ENCODE measurements at places on chromosomes 6 and 20.
A peak's percentile ranks its signal among the peaks of the same experiment; 100 is the strongest.

- no peak for DNase-seq
Measured at GRCh38 chr20:1528811-1529210, 28.7 kb downstream of the SIRPD start.

DNA sequence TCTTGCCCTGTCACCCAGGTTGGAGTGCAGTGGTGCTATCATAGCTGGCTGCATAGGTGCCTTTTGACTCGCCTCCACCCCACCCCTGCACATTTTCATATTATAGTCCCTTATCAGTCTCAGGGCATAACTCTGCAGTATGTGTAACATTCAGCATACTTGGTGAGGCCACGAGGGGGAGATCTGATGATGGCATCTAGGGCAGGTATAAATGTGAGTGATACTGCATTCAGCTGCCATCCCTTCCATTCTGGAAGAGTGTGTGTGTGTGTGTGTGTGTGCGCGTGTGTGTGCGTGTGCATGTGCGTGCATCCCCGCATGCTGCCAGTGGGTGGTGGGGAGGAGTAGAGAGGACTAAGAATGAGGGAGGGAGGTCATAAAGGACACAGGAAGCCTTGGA, 81.4 kb downstream of the JARID2 start:
- no peak for DNase-seq

- no peak for DNase-seq
Measured at GRCh38 chr6:123529058-123529457, 107.7 kb downstream of the TRDN start.

GRCh38 chr6:33880766-33881165, 77.0 kb upstream of the MLN start:
- DNase-seq, result no peak

DNA sequence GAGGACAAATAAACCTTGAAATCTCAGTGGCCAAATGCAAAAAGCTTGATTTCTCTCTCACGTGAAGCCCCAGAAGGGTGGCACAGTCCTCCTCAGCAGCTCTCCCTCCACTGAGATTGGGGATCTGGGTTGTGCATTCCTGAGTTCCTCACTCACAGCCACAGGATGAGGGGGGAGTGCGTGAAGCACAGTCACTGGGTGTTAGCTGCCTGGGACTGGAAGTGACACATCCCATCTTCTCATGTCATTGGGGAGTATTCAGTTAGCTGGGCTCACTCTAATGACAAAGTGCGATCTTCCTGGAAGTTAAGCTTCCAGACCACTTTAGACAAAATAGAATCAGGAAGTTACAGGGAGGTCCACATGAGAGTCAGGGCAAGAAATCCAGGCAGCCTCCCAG, 192.2 kb upstream of the LRFN2 start:
- no peak for DNase-seq

- no peak for DNase-seq
Measured at GRCh38 chr6:150038202-150039062, 13.1 kb upstream of the RAET1L start.

DNA sequence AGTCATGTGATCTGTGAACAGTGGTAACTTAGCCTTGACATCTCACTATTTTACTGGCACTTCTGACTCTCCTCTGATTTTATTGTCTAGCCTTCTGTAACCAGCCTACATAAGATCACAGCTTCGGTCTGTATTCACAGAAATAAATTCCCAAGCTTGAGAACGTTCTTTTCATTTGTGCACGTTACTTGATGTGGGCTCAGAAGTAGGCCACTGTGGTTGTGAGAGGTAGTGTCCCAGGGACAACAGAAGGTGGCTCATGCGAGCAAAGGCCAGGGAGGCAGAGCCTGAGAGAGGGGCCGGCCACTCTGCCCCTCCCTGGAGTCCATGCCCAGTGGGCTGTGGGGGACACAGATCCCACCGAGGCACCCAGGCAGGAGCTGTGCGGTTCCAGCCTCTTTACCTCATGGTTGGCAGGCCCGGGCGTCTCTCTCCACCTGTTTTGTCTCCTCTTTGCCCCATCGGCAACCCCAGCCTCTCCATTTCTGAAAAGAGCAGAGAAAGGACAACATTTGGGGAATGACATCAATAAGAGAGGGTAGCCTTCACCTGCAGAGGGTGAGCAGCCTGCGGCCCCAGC, 207.5 kb upstream of the CST7 start:
- no peak for DNase-seq

- DNase-seq, result no peak
Measured at GRCh38 chr20:4102381-4102780, 87.0 kb upstream of the RNF24 start.

DNA sequence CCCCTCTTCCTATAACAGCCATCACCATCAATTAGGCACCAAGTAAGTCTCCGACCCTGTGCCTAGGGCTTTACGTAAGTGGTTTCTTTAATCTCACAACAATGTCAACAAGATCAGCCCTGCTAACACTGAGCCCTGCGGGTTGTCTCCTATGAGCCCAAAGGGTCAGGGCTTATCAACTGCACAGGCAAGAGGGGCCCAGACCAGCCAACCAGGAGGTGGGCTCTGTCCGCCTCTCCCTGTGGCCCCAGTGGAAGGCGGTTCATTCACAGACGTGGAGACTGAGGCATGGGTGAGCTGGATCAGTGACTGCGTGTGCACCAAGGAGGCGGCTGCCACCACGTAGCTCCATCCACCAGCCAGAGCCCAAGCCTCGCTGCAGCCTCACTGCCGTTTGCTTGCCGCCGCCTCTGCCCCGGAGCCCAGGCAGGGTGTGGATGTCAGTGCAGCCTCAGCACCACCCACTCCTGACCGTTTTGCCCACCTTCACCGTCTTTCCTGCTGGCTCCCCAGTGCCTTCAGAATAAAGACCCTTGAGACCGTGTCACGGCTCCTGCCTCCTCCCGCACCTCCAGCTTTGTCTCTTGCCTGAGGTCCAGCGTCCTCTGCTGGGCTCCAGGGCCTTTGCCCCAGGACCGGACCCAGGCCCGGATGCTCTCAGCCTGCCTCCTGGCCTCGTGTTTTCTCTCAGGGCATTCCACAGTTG, 78.7 kb downstream of the DLL1 start:
- DNase-seq, result no peak

- DNase-seq, result no peak
Measured at GRCh38 chr6:37637562-37638413, 59.9 kb downstream of the MDGA1 start.

DNA sequence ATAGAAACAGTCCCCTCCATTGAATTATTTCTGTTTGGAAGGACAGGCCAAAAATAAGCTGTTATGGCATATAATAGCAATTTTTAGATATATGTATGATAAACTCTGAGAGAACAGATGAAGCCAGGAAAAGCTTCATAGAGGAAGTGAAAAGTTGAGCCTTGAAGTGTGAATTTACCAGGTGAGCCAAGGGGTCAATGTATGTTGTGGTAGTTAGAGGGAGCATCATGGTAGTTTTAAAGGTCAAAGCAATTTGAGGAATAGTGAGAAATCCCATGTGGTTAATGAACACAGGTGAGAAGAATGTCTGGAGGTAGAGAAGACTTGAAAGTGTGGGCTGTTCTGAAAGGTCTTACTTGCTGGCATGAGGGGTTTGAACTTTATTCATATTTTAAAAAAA, 47.0 kb downstream of the COL19A1 start:
- DNase-seq, result no peak

DNA sequence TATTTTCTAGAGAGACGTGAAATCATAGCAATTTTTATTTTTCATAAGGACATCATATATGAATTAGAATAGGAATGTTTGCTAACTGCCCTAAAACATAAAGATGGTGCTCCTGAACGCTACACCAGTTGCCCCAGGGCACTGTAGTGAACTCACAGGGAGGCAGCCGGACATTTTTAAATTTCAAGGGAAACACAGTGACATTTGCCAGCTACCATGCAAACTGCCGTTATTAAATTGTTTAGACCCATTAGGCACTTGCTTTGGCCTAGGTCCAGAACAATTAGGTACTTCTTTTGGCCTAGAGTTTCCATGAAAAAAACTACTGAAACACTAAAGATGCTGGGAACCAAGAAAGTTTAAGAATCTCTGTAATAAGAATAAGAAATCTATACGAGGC, 24.9 kb upstream of the CFAP206 start:
- no peak for DNase-seq

DNA sequence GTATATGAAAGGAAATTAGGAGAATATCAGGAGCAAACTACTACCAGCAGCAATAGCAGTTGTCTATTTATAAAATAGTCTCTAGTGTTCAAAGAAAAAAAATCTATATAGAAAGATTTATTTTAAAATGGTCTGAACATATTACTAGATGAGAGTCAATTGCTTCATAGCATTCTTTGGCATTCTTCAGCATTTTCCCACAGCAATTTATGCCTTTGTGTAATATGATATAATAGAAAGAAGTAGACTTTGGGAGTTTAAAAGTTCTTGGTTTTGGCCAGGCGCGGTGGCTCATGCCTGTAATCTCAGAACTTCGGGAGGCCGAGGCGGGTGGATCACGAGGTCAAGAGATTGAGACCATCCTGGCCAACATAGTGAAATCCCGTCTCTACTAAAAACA, 157.0 kb upstream of the PLN start:
- no peak for DNase-seq

DNA sequence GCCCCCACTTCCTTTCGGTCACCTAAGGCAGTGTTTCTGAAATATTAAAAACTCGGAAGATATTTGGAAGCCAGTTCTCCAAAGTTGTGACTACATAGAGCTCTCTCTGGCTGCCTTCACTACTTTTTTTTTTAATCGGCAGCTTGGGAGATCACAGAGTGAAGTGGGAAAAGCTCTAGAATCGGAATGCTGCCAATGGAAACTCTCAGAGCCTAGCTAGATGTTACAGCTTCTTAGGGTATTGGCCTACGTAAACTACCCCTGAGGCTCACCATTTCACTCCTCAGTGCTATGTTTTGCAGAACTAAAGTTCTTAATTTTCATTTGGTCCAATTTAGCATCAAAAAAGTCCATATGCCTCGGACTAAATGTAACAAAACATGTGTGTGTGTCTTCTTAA, 14.5 kb downstream of the SERPINB1 start:
- no peak for DNase-seq

- DNase-seq, result no peak
Measured at GRCh38 chr20:34058831-34059230, 53.2 kb downstream of the EIF2S2 start.

DNA sequence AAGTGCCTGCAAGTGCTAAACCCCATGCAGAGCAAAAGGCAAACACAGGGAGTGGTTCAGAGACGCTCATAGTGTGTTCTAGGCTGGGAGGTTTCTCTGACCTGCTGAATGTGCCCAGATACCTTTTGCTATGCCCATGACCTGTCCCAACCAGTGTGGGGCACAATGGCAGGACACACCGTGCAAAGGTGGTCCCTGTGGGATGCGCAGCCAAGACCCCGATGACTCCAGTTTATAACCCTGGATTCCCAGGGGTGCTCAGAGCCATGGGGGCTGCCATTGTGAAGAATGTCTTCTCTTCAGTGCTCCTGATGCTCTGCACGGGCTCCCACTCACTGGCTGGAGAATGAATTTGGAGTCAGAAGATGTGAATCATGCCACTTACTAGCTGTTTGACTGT, 2.2 kb upstream of the NINL start:
- no peak for DNase-seq

GRCh38 chr6:30814146-30815040, 69.9 kb upstream of the DDR1 start:
- no peak for DNase-seq

DNA sequence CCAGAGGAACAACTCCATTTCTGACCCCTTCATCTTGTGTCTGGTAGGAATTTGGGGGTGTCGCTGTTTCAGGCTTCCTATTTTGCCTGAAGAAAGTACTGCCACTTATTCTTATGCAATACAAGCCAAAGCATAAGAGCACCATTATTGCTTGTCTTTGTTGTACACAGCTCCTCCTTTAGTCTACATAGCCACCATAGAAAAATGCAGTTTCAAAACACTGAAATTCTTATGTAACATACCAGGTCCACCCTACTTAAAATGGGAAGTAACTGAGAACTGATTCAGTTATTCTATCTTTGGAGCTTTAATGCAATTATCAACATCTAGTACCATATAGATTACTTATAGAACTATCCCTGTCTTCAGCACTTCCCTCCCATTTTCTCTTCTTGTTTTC, 255.5 kb downstream of the ARHGAP18 start:
- DNase-seq, result no peak

DNA sequence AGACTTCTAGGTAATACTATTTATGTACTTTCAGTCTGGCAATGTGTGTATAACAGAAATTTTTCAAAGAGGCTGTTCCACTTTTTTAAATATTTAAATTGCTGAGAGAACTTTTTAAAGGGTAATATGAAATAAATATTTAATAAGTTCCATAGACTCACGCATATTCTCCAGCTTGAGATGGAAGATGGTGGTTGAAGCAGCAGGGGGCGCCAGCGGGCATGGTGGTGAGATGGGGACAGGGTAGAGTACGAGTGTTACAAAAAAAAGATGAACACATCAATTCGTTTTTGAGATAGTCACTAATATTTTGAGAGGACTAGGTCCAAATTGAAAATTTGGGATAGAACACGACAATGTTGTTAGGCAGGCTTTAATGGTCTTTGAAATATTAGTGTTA, 68.4 kb downstream of the RSPO3 start:
- DNase-seq, result peak; percentile 47

- DNase-seq, result no peak
Measured at GRCh38 chr6:159056432-159056831, 11.6 kb upstream of the TAGAP start.

- DNase-seq, result no peak
Measured at GRCh38 chr20:55928266-55928665, 77.1 kb downstream of the CBLN4 start.

DNA sequence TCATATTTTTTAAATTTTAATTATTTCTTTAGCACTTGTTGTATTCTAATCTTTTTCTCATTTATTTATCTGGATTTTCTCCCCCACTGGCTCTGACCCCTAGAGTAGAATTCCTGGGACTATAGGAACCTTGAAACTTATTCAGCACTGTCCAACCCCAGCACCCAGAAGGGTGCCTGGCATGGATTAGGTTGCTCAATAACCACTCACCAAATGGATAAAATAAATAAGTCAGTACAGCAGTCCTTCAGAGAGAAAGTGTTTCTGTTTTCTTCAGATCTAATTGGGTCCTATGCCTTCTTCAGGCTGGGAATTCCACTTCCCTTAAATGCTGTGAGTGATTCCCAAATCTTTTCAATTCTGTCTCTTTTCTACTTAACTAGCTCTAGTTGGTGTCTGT, 206.2 kb downstream of the PTPRK start:
- DNase-seq, result no peak

DNA sequence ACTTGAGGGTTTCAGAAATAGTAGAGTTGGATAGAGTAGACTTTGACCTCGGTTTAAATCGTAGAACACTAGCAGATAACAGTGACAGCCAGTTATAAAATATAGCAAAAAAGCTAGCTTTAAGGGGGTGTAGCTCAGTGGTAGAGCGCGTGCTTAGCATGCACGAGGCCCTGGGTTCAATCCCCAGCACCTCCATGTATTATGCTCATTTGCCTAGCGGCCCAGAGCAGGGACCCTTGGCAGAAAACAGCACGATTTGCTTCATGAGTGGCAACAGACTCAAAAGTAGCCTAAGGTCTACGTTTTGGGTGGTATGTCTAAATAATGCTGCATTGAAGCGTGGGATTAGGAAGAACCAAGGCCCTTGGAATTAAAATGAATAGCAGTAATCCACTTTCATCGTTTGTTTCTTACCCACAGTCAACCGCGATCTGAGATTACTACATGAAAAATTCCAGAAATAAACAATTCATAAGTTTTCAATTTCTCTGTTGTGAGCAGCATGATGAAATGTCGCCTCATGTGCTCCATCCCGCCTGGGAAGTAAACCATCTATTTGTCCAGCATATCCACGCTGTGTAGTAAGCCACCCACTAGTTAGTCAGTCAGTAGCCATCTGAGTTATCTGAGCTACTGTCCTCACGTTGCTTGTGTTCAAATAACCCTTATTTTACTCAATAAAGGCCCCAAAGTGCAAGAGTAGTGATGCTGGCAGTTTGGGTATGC, 184.9 kb downstream of the GPX5 start:
- no peak for DNase-seq

Data from stimulated activated CD4-positive, alpha-beta T cell treated with anti-CD3 and anti-CD28 coated beads, TNF-alpha, amount 100 ng/mL, for 48 hours (primary cell).